ENCODE measurements at places on chromosomes 1 and 21. TPM values are rescaled to one million over a fixed set of nuclear protein-coding genes. Genes with fewer than 3 reads are reported as not detected.

DNA sequence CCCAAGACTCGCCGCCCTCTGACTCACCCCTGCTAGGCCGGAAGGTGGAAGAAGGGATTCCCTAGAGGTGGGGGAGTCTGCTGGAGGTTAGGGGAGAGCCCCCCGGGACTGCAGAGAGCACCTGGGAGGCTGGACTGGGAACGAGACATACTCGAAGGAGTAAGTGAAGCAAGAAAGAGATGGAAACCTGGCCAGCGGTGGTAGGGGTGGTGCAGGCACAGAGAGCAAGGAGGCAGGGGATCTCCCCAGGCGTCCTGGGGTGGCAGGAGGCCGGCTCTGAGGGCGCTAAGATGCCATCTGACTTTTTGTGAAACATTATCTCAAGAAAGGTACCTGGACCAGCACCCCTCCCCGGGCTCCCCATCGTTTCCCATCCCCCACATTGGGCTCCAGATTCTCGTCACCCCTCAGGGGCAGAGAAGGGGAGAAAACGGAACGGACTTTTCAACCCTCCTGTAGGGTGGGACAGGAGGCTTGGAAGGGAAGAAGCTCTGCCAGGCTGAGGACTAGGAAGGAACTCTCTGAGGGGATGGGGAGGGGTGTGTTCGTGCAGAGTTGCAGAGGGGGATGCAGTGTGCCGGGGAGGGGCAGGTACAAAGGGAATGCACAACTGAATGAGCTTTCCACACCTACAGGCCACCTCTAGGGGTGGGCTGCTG is 708 bp downstream of the CHRNB2 start:
- no peak overlapping the region for H3K27ac ChIP-seq
- peaks cover 8% of the 10 kb centered on the region for H3K4me1 ChIP-seq
- H3K4me3 ChIP-seq: no peak overlapping the region
- peaks cover 21% of the 10 kb centered on the region for H3K27me3 ChIP-seq
- no peaks in the 10 kb centered on the region for H3K36me3 ChIP-seq

DNA sequence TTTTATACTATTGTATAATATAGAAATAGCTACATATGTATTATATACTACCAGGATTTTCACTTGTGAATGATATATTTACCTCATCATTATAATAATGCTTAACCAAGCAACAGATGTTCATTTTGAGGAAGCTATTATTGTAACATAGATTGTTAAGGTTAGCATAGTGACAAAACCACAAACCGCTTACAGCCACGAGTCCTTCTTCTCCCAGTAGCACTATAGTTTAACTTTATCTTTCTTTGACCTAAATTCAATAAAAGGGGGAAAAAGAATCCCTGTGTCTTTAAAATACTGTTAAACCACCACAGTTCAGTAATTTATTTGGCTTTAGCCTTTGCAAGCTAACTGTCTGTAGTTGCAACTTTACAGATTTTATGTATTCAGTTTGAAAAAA is 1039.4 kb upstream of the B3GALT2 start:
- H3K4me3 ChIP-seq: no peak overlapping the region
- H3K27me3 ChIP-seq: no peaks in the 10 kb centered on the region
- H3K27ac ChIP-seq: no peak overlapping the region
- peaks cover 11% of the 10 kb centered on the region for H3K4me1 ChIP-seq
- DNase-seq: peak; percentile 21
- H3K36me3 ChIP-seq: no peaks in the 10 kb centered on the region

DNA sequence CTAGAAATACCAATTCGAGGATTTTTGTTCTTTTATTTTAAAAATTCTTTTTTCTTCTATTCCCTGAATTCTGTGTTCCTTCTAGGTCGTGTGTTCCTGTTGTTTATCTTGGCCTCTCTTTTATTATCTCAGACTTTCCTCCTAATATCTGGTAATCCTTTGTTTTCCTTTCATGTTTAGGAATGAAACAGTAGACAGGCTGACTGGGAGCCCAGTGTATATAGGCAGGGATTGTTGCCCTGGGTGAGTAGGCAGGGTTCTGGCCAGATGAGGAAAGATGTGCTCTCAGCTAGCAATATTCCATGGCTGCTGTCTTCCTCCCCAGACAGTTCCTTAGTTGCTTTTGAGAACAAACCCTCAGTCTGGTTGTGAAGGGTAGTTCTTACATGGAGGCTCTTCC is 161.8 kb upstream of the PDE4B start:
- no peak for DNase-seq
- H3K36me3 ChIP-seq: no peaks in the 10 kb centered on the region
- no peaks in the 10 kb centered on the region for H3K4me1 ChIP-seq
- H3K27me3 ChIP-seq: no peaks in the 10 kb centered on the region
- no peak overlapping the region for H3K27ac ChIP-seq
- H3K4me3 ChIP-seq: no peak overlapping the region

GRCh38 chr1:151993734-151994496 is at the start of gene S100A10:
TSS of gene S100A10 (minus strand) at chr1:151993859. CDS start at chr1:151986230, 7,629 bp downstream.
- H3K27ac ChIP-seq: peak within 1 kb of the TSS; percentile 98
- peaks cover 34% of the 10 kb centered on the region for H3K36me3 ChIP-seq
- H3K27me3 ChIP-seq: peaks cover 2% of the 10 kb centered on the region
- peak; percentile 85 for DNase-seq

DNA sequence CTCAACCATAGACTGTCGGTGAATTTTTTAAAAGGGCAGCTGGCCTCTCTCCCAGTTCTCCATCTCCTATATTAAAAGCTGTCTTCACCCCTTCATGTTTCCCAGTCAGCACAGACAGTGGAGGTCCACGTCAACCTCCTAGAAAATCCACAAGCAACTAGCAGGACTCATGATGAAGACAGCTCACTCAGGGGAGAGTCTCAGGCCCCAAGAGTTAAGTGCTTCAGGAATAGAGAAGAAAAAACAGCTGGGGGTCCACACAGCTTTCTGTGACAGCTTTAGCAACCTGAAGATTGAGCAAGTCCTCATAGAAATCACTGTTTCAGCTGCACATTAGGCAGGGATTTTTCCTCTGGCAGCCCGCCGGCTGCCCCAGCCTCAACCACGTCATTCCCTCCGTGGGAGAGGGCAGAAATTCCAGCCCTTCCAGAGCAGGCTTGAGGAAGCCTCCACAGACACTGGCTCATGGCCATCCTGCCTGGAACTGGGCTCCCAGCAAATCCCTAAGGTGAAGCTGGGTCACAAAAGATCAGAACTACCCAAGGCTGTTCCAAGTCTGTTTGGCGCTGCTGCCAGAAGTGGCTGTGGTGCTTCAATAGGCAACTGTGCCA is 15.2 kb downstream of the GPR161 start:
- H3K4me1 ChIP-seq: no peaks in the 10 kb centered on the region
- no peaks in the 10 kb centered on the region for H3K36me3 ChIP-seq
- no peak overlapping the region for H3K27ac ChIP-seq
- H3K27me3 ChIP-seq: peaks cover 33% of the 10 kb centered on the region

RUNX3 gene
- 108 TPM for total RNA-seq
